ENCODE measurements at places on chromosomes 13 and 19.

- no peak for DNase-seq
These were observed 209.3 kb downstream of the KCNRG start for GRCh38 chr13:50224534-50224933.

DNA sequence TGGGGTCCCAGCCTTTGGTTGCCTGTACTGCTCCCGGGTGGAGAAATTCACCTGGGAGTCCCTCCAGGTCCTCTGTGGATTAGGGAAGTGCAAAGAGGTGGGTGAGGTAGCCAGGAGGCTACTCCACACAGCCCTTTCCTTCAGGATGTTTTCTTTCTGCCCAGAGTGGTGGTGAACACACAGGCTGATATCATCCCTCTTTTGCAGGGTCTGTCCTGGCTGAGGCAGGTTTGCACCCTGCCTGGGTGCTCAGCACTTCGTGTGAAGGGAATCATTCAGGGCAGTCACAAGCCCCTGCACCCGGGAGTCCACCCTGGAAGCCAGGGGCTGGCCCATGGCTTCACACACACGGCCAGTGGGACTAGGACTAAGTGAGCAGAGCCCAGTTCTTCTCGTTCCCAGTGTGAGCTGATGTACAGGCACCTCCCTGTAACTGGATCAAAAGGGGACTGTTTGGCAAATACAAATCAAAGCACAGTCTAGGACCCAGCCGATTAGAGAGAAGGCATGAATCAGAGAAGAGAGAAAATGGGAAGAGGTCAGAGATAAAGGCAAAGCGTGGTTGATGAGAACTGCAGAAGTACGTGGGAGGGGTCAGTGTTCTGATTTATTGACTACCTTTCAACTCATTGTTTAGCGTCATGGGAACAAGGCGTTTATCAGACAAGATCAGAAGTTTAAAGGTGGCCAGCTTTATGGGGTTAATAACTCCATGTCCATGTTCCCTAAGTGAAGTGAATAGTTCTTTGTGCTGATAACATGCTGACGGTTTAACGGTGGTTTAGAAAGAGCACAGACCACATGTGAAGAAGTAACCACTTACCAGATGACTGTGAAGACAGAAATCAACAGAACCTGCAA, 30.4 kb upstream of the SPATA13 start:
- DNase-seq = no peak

DNA sequence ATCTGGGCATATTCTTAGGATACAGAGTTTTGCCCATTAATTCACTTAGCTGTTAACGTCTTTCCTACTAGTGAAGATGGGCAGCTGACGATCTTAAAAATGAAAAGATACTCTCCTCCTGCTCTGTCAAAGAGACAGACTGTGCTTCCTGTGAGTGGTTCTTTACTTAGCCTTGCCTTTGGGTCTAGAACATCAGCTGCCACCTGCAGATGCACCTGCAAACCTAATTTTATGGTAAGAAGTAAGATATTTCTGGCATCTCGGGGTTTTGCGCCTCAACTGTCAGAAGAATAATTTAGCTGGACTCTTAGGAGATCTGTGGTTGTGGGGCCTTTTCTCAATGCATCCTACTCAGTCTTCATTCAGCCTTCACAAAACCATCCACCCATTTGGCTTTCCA, 36.2 kb downstream of the TRPC4 start:
- no peak for DNase-seq

- no peak for DNase-seq
These were observed 16.6 kb downstream of the IL12RB1 start for GRCh38 chr19:18070181-18070580.

DNA sequence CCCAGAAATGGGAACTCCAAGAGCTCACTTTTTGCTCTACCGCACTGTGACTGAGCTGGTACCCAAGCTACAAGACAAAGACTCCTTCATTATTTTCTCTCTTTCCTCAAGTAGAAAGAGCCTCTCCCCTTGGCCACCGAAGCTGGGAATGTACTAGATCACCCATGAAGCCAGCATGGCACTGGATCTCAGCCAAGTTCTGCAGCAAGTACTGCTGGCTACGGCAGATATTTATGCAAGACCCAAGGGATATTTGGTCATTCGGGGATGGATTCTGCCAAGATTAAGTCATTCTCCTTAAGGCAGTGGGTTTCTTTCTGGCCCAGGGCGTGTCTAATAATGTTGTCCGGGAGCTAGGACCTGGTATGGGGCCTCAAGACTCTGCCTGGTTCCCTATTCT, 633.5 kb downstream of the SLITRK1 start:
- no peak for DNase-seq

DNA sequence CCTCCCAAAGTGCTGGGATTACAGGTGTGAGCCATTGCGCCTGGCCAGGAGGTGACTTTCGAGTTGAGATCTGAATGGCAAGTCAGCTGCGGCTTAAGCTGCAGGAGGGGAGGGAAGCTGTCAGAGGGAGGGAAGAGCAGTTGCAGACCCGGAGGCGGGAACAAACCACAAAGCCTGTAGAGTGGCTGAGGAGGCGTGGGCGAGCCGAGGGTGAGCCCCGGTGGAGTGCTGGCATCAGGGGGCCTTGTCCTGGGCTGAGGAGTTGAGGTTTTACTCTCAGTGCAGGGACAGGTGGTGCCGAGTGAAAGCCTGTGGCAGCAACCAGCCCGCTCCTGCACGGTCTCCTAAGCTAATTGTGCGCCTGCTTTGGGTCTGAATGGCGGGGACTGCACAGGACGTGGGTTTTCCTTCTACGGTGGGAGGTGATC, 24.2 kb downstream of the PPP1R37 start:
- no peak for DNase-seq

- DNase-seq = no peak
These were observed 615.0 kb downstream of the FGF9 start for GRCh38 chr13:22285867-22286266.

- DNase-seq = no peak
These were observed 388.4 kb downstream of the NDFIP2 start for GRCh38 chr13:79869326-79869725.

DNA sequence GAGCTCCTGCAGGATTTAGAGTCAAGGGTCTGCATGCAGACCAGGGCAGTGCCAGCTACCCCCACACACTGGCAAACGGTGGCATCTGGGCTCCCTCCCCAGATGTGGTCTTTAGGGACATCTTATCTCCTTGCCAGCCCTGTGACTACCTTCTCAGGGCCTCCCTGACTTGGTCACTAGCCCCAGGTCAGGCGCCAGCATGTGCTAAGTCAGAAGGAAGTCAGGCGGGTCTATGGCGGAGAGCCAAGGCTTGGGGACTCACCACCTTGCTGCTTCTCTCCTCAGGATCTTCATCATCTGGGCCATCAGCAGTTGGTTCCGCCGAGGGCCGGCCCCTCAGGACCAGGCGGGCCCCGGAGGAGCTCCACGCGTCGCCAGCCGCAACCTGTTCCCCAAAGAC, 17.6 kb downstream of the CLPTM1 start:
- DNase-seq = no peak
